GM04503 (cell line): ENCODE measurements at places on chromosomes 11 and 22.

GRCh38 chr11:45322891-45323600 is 36.9 kb upstream of the SYT13 start:
- DNase-seq = no peak

- DNase-seq = no peak
Measured at GRCh38 chr11:64243236-64243854, 2.5 kb downstream of the FKBP2 start.

DNA sequence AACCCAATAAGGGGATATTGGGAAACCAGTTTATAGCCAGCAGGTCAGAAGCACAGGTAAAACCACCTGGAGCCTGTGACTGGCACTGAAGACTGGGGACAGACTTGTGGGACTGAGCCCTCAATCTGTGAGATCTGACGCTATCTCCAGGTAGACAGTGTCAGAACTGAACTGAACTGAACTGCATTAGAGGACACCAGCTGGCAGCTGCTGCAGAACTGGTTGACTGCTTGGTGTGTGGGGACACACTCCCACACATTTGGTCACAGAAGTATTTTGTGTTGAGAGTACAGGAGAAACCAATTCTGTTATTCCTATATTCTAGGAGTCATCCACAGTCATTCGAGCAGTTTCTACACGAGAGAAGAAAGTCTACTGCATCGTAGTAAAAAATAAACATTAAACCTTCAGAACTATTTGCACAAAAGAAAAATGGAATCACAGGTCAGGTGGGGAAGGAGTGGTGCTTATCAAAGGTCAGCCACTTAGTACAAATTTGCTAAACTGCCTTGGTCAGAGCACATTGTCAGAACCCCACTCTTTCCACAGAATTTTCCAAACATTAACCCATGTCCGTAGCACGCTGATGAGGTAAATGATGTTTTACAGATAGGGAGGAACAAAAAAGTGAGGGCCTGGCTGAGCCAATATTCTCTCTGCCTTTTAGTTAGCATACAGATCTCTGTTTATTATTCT is 77.2 kb downstream of the SIK3 start:
- DNase-seq = no peak

DNA sequence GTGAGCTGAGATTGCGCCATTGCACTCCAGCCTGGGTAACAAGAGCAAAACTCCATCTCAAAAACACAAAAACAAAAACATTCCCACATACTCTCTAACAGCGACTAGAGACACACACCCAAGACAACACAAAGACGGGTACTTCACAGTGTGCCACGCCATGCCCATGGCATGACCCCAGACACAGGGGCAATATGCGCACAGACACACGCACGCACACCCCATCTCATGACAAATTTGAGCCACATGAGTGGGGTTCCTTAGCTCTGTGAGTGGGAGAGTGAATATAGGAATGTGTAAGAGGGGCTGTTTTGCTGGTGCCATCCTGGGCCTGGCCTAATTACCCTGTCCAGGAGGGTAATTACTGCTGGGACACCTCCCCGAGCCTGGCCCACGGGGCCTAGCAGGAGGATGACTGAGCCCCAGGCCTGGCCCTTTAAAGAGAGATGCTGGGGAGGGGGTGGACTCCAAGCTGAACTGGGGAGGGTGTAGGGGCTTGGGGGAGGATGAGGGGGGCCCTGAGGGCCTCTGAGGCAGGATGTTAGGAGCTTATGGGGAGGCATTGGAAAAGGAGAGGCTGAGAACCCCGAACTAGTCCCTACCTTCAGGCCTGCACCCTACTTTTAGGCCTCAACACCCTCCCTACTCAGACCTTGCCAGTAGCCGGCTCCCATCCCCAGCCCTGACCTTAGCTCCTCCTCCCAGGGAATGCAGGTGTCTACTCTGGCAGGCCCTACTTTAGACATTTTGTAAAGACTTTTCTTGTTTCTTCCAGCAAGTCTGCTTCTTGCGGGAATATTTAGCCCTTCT is 1.5 kb downstream of the LTBP3 start:
- no peak for DNase-seq

GRCh38 chr11:117799634-117800033 is 2.6 kb upstream of the DSCAML1 start:
- no peak for DNase-seq

GRCh38 chr11:877565-877964 is 33.0 kb downstream of the CHID1 start:
- no peak for DNase-seq

- DNase-seq = no peak
Measured at GRCh38 chr22:20982563-20982882, 426 bp downstream of the LZTR1 start.

DNA sequence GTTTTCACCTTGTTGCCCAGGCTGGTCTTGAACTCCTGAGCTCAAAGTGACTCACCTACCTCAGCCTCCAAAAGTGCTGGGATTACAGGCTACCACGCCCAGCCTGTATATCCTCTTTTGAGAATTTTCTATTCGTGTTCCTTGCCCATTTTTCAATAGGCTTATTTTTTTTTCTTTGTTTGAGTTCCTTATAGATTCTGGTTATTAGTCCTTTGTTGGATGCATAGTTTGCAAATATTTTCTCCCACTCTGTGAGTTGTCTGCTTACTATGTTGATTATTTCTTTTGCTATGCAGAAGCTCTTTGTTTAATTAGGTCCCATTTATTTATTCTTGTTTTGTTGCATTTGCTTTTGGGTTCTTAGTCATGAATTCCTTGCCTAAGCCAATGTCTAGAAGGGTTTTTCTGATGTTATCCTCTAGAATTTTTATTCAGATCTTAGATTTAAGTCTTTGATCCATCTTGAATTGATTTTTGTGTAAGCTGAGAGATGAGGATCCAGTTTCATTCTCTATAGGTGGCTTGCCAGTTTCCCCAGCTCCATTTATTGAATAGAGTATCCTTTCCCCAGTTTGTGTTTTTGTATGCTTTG is 17.7 kb upstream of the ZBED5 start:
- no peak for DNase-seq

GRCh38 chr11:111532365-111532709 is 8.2 kb upstream of the LAYN start:
- no peak for DNase-seq

- no peak for DNase-seq
Measured at GRCh38 chr22:43228330-43228729, 41.4 kb upstream of the TTLL12 start.

DNA sequence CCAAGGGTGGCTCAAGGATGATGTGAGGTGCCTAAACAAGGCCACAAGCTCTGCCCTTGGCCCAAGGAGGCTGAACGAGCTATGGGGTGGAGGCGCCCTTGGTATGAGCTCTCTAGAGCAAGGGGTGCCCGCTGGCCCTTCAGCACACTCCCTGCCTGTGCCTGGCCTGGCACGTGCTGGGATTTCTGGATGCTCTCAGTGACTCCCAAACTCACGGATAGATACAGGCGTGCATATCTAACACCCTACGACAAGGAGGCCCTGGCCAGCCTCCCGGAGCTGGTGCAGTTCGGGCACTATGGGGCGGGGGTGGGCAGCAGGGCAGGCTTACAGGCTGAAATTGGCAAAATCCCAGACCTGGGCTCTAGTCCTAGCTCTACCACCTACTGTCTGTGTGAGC is 30.6 kb downstream of the SCUBE1 start:
- no peak for DNase-seq

DNA sequence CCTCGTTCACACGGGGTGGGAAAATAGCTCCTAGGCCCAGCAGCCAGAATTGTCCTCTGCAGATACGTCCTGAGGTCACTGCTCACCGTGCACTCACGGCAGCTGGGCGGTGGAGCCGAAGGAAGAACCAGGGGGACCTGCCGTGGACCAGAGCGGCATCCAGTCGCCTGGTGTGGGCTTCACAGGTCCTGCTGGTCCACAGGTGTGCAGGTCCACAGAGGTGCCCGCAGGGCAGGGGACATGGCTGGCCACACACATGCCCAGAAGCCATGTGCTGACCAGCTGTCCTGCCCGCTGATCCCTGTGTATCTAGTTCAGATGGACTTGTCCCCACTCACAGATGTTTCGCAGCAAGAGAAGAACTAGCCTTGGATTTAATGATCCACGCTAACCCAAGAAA is 10.6 kb upstream of the PKP3 start:
- no peak for DNase-seq

- DNase-seq = no peak
Measured at GRCh38 chr11:68066742-68067141, 27.9 kb downstream of the TCIRG1 start.

- DNase-seq = no peak
Measured at GRCh38 chr11:76747153-76747914, 35.8 kb upstream of the TSKU start.

DNA sequence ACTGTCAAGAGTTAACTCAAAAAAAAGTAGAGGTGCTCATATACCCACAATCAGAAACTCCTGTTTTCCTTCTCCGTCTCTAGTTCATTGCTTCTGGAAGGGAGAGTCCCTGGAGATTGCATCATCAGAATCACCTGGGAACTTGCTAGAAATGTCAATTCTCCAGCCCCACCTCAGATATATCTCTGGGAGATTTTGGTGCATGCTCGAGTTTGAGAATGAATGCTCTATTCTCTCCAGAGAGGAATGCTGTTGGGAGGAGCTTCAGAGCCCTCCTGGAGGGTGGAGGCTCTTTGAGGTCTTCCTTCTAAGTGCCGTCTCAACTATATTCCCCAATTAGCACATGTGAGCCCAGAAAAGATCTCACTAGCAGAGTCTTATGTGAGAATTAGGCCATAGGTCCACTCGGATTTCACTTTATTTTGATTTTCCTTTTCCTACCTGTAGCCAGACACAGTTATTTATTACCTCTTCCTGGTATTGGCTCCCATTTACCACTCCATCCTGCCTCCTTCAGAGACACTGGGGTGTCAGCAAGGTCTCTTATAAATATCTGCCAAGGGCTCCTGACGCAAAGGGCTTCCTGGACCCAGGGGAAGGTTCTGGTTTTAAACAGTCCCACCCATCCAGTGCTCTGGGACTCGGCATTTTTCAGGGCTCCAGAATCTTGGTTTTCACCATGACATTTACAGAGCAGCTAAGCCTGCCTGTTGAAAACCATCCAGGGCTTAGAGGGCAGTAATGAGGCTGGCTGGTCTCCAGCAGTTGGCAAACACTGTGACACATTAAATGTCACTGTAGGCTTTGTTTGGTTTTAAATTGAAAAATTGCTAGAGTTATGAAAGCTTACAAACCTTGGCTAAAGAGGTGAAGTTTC is 136.2 kb downstream of the CD44 start:
- peak; percentile 41 for DNase-seq

- DNase-seq = no peak
Measured at GRCh38 chr22:24400726-24401596, 26.4 kb upstream of the ADORA2A start.

DNA sequence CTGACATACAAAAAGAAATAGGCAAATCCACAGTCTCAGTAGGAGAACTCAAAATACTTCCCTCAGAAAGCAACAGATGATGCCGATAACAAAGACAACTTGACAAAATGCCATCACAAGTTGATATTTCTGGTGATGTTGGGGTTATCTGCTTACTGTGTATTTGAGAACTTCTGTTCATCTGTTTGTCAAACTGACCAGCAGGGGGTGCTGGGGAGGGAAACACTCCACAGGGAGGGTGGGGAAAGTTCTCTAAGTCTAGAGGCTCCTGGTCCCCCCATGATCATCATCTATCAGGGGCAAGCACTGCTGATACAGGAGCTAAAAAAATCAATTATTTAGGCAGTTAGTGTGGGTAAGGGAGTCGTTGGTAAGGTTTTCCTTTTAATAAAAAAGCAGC is 19.2 kb downstream of the GLYATL1 start:
- DNase-seq = no peak

- no peak for DNase-seq
Measured at GRCh38 chr22:38837414-38837928, 6.4 kb downstream of the NPTXR start.

GRCh38 chr22:38831166-38831945 is 12.5 kb downstream of the NPTXR start:
- no peak for DNase-seq

DNA sequence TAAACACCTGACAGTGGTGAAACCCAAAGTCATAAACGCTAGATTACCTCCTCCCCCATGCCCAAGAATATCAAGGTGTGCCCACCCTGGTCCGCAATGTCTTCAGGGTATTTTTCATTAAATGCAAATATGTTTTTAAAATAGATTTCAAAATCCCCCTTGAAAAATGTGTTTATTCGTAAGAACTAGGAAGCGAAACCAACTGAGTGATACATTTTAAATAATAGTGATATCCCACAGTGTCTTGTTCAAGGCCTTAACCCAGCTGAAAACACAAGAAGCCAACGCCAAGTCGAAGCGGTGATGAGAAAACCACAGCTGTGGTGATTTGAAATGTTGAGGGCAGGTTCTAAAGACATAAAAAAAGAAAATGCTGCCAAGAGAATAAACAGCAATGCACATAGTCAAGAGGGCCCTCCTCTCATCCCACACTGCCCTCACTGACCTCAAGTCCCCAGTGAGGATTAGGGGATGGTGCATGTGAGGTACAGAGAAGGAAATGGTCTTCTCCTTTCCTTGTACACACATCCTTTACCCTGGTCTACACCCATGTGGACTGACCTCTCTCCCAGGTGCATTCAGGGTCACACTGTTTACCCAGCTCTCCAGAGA is 25.5 kb downstream of the KCNJ1 start:
- DNase-seq = no peak

GRCh38 chr11:77966338-77966737 is 28.1 kb downstream of the INTS4 start:
- no peak for DNase-seq

DNA sequence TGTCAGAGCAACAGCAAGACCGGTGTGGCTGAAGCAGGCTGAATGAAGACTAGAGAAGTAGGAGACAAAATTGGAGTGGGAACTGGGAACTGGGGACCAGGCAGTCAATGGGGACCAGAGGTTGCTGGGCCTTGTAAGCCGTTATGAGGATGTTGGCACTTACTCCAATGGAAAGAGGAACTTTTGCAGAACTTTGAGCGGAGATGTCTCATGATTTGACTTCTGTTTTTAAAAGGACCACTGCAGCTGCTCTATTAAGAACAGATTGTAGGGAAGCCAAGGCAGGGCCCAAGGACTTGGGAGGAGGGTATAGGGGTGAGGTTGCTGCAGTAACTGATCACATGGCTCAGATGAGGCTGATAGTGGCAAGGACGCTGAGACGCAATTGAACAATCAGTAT is 34.2 kb downstream of the IL18 start:
- DNase-seq = no peak

DNA sequence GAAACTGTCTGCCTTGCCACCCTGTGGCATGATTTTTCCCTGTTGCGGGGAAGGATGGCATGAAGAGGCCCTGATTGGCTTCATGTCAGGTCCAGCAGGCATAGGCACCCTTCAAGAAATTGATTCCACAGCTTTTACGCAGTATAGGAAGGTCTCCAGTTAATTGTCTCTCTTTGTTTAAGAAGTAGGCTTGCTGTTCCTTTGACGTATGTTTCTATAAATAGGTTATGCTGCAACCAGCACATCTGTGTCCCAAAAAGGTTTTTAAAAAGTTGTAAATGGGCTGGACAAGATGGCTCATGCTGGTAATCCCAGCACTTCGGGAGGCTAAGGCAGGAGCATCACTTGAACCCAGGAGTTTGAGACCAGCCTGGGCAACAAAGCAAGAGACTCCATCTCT is 62.6 kb downstream of the CD6 start:
- DNase-seq = no peak
